Muscle of arm (tissue), 14 donors: ENCODE measurements at places on chromosomes 16 and 17. TPM values are rescaled to one million over a fixed set of nuclear protein-coding genes. Genes with fewer than 3 reads are reported as not detected.

DNA sequence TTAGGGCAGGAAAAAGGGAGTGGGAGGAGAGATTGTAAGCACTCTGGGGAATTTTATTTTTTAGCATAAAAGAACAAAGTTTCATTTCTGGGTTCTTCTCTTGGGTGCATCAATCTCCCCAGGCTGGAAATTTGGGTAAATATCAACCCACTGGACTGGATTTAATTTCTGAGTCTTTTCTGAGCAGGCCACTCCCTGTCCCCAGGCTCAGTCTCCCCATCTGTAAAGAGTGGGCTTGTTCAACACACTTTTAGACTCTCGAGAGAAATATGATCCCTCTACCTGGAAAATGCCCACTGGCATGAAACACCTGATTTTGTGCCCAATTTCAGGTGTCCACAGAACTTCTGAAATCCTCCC lies 617 bp upstream of the VTN start:
- DNase-seq, result no peak

Gene SLFN14
- polyA plus RNA-seq, result 0.09 TPM

- peak; percentile 18 for DNase-seq
Observed at GRCh38 chr17:79171188-79171587, 96.6 kb downstream of the ENGASE start.

DNA sequence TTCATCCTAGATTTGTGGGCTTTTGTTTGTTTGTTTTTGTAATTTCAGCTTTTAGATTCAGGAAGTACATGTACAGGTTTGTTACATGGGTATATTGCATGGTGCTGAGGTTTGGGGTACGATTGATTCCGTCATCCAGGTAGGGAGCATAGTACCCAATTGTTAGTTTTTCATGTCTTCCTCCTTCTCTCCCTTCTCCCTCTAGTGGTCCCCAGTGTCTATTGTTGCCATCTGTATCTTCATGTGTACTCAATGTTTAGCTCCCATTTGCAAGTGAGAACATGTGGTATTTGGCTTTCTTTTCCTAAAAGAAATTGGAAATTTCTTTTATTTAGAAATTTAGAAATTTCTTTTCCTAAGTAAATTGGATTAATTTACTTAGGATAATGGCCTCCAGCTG lies 37.1 kb upstream of the BCAS3 start:
- DNase-seq, result no peak

GRCh38 chr17:835263-835662 lies 53.1 kb downstream of the MRM3 start:
- DNase-seq, result peak; percentile 69

DNA sequence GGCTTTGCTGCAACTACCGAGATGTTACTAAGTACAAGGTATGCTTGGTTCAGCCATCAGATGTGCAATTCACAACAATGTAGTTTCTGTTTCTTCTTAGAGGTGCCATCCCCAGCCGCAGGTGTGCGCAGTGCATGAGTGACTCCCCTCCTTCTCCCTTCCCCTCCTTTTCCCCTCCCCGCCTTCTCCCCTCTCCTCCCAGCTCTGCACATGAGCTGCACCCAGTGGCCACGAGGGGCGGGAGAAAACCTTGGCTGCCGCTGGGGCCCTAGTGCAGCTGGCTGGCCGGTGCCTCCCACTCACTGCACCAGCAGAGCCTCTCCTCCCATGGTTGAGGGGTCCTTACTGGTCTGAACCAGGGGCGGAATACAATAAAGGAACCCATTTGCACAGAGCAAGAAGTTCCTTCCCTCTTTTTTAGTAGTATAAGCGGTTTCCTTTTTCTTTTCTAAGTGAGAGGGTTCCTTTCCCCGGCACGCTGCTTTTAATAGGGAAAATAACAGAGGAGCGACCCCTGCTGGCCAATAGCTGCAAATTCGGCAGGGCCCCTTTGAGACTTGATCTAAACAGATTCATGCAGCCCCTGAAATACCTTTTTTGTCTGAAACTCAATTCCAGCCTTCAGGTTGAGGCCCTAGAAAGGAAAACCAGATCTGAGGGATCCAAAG lies 7.8 kb upstream of the CCL15 start:
- DNase-seq, result no peak

DNA sequence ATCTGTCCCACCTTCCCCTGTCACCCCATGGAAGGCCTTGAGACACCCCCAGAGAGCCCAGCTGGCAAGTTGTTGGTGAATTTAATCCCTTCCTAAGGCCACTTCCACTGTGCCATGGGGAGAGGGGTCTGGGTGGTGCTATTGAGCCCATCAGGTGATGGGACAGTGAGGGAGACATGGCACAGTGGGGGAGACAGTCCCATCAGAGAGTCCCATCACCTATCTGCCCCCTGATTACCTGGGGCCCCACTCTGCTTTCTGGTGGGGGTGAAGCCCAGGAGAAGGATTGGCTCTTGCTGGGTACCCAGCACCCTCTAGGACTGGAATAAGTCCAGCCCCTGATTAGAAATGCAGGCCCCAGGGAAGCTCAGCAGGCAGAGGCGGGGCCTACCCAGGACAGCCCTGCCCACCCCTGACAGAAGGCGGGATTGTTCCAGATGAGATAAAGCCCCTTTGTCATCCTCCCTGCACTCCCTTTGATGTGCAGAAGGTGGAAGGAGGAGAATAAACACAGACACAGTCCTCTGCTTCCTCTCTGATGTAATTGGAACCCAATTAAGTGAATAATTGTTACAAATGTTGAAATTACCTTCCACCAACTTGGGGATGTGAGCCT lies 18.9 kb downstream of the TMEM132E start:
- DNase-seq, result no peak

DNA sequence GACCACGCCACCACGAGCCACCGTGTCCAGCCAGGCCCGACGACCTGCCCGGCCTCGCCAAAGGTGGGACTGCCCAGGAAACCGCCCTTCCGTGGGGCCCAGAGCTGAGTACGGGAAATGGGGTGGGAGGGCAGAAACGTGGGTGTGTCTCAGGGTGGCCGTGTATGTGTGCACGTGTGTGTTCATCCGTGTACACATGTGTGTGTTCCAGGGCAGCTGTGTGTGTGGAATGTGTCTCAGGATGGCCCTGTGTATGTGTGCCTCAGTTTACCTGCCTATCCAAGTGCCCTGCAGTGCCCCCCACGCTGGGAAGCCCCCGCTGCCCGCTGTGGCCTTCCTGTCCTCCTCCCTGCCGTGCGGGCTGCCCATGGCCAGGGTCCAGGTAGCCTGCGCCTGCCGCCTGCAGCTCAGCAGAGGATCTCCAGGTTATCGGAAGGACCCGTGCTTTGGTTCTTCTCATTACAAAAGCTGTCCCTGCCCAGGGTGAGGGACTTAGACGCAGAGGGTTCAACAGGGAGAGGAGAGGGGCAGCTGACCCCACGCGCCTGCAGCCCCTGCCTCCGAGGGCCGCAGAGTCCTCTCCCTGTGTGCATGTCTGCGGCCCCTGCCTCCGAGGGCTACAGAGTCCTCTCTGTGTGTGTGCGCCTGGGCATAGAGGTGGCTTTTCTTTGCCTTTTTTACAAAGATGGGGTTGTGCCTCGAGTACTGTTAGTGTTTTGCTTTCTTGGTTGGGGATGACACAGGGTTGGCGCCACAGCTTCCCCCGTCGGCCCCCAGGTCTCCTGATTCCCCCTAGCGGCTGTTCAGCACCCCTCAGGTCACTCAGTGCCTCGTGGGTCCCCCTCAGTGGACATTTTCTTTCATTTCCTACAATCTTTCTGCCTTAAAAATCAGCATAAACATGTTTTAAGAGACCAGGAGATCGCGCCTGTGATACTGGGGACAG lies 23.6 kb downstream of the ZNF469 start:
- no peak for DNase-seq

Gene TMC6
- 31.5 TPM for polyA plus RNA-seq

Gene SLC16A6
- polyA plus RNA-seq, result 0.84 TPM

DNA sequence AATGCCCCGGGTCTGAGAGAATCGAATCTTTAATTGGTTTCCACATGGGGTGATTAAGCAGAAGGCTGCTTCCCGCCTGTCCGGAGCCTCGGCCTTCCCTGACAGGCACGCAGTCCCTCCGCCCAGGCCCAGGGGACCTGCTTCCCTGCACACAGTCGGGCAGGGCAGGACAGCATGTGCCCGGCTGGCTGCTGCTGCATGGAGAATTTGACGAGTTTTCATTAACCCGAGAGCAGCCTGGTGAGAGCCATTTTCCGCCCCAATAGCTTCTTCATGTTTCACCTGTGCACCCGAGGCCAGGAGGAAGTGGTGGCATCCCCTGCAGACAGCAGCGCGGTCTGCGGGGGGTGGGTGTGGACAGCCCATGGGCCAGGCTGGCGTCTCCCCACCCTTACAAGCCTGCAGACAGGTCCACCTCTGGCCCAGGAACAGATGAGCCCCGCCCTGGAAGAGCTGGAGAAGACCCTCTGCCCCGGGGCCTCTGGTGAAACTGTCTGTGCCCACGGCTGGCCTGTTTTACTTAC lies 67.0 kb downstream of the KLHDC4 start:
- no peak for DNase-seq

- DNase-seq, result no peak
Observed at GRCh38 chr17:13350466-13350865, 251.3 kb downstream of the HS3ST3A1 start.

- DNase-seq, result no peak
Observed at GRCh38 chr17:78665952-78666920, 89.0 kb upstream of the DNAH17 start.

DNA sequence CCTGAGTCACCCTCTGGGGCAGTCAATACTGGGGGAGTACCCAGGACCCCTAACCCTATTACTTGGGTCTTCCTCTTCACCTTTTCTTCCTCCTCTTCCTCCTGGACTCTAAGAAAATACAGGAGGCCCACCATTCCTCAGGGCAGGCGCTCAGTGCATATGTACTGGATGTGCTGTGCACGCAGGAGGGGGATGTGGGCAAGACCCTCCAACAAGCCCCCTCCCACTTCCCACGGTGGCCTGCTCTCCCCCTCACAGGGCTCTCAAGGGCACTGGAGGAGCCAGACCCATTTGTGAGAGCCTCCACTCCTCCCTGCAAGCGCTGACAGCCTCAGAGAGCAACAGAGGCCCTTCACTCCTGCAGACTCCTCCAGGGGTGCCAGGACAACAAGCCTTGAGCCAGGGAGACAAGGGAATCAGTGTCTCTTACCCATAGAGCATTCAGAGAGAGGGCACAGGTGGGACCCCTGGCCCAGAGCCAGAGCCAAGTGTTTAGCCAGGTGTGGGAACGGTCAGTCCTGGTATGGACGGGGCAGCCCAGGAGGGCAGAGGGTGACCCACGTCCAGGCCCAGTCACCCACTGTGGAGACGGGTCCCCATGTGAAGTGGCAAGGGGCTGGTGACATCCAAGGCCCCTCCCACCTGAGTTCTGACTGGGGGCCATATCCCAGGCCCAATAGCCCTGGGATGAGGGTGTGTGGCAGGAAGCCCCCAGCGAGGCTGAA lies 27.3 kb upstream of the KSR1 start:
- no peak for DNase-seq

DNA sequence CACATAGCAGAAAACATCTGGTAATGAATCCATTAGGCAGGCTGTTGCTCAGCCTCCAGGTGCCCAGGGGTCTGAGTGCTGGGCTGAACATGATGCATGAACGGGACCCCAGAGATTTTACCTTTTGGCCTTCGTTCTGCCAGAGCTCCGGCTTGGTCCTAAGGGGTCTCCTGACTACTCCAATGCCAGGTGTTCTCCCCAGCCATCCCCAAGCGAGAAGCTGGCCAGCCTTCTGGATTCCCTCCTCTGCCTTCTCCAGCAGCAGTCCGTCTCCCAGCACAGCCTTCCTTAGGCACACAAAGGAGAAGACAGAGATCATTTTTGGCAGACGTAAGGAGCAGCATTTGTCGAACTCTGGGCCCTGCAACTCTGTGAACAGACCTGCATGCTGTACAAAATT lies 109.4 kb downstream of the RBFOX1 start:
- DNase-seq, result peak; percentile 4

Gene KRTAP3-1
- not detected for polyA plus RNA-seq

Gene SUMO2
- 494 TPM for polyA plus RNA-seq

DNA sequence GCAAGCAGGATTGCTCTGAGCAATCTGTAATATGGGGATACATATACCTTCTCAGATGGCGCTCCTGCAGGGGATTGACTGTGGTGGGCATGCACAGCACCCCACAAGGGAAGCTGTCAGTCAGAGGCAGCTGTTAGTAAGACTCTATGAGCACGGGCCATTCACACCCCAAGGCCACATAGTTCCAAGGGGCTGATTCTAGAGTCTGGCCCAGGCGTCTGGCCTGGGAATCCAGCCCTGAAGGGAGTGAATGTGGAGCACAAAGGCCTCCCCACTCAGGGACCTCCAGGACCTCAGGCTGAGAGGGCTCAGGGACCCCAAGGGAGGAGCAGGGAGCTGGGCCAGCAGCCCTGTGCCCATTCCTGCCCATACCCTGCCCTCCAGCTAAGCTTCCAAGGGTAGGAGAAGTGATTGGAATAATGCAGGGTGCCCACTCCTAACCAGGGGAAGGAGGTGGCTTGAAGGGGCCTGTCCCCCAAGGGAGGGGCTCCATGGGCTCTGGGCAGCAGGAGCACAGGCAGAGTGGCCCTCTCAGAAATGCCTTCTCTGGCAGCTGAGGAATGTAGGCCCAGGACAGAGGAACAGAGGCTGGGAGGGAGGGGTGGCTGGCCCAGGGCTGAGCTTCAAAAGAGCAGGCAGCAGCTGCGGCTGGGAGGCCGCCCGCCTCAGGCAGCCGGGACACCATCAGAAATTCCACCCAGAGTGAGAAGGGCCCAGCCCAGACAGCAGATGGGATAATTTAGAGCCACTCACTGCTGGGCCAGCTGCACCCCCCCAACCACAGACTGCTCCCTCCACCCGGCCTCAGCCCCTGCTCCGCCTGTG lies 48.9 kb upstream of the MRPS23 start:
- peak; percentile 89 for DNase-seq

GRCh38 chr16:24491731-24492130 lies 47.6 kb upstream of the RBBP6 start:
- DNase-seq, result no peak

DNA sequence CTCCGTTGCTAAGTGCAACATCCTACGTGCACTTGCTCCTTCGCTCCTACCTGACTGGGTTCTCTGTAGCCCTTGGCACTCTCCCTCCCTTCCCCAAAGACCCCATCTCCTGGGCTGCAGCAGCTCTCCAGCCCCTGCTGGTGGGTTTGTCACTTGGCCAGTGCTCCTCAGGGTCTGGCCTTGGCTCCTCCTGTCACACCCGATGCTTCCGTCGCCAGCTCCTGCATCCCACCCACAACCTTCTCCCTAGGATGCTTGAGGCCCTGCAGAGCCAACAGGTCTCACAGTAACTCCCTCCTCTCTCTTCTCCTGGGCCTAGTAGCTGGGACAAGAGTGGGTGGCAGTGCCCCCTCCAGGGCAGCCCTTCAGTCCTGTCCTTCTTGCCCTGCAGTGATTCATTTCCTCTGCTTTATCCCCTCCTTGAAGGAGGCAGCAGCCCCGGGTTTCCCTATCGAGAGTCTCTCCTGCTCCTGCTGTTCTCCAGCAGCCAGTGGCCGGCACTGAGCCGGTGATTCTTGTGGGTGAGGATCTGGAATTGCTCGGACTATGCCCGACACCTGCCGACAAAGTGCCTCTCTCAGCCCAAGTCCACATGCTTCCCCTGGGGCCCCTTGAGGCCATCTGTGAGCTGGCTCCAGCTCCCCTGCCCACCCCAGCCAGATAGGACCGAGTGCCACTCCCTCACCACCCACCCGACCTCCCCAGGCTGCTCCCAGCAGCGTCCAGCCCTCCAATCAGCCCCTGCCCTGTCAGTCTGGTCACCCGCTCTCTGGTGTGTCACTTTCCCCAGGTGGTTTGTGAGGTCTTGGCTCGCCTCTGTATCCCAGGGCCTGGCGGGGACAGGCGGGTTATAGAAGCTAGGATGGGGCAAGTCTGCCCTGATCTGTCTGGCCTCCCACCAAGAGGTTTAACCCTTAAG lies 3.8 kb downstream of the LITAFD start:
- no peak for DNase-seq
